Hypothalamus (tissue), 51 donors: ENCODE measurements at places on chromosomes 11 and 22.

DNA sequence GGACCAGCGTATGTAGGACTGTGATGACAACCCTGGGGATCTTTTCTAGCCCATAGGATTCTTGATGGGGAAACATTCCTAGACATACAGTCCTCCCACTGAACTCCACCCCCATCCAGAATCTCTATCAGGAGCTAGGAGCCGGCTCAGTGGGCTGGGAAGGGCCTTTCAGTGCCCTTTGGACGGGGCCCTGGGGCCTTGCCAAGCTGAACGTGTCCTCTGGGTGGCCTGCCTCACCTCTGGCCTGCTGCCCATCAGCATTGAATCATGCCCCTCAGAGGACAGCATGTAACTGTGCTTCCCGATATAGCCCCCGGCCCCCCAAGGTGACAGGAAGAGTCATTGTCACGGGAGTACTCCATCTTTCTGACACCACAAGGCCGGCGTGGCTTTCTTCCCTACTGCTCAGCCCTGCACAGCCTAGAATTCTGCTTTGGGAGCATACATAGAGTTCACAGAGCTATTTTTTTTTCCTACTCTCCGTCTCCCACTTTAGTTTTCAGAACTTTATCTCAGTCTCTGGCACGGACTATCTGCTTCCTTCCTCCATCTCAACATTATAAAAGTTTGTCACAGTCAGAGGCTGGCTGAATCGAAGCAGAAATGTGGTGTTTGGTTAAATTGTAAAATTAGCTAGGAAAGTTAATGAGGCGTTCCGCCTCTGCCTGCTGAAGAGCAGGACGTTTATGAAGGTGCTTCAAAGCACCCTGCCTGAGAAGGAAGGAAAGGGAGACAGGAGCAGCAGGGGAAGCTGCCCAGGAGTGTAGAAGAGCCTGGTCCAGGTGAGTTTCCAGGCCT, 111.9 kb downstream of the ZBTB16 start:
- no peak for DNase-seq

DNA sequence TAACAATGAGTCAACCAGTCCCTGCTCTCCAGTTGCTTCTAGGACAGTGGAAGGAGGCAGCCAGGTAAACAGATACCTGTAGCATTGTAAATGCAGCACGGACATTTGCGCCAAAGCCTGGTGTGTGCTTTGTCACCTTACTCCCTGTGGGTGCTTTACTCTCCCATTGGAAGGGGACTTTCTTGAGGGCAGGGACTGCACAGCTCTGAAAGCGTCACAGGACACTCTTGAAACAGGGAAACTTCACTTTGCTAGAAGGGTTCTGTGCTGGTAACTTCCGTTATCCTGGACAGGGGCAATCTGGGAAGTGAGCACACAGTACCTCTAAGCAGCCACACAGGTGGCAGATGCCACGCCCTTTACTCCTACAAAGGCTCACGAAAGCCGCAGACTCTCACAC, 99.8 kb downstream of the MYO18B start:
- DNase-seq: no peak

- no peak for DNase-seq
Observed at GRCh38 chr11:20289732-20290131, 73.8 kb upstream of the HTATIP2 start.

DNA sequence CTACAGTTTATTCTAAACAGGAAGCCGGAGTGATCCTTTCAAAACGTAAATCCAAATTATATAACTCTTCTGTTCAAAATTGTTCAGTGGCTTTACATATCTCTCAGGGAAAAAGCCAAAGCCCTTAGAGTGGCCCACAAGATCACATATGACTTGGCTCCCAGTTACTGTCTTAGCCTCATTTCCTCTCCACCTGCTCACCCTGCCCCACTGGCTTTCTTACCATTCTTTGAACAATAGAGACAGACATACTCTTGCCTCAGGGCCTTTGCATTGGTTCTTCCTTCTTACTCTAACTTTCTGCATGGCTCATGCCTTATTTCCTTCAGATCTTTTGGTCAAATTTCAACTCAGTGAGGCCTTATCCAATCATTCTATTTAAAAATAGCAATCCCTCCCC, 52.1 kb downstream of the STIM1 start:
- DNase-seq: no peak

DNA sequence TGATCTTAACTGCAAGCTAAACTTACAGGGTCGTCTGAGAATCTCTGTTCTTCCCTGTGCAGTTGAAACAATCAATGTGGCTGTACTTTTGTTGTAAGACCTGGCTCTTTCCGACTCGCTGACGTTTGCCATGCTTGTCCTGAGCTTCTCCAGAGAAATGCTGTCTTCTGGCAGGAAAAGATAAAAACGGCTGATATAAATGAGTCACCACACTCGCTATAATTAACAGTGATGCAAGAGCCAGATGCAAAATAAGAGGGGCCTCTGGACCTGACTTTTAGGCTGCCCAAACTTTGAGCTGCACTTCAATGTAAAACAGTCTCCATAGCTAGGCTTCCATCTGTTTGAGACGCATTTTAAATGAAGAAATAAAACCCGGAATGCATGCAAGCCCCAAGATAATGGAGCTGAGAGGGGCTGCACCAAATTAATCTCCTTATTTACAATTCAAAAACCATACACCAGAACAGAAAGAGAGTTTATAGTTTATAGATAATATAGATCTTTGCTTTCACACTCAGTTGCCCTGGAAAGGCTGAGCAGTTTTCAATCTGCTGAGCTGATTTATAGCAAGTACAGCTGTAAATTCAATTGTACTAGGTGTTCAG, 48.5 kb downstream of the WT1 start:
- no peak for DNase-seq

GRCh38 chr11:106723071-106723470, 295.2 kb downstream of the GUCY1A2 start:
- DNase-seq: no peak

DNA sequence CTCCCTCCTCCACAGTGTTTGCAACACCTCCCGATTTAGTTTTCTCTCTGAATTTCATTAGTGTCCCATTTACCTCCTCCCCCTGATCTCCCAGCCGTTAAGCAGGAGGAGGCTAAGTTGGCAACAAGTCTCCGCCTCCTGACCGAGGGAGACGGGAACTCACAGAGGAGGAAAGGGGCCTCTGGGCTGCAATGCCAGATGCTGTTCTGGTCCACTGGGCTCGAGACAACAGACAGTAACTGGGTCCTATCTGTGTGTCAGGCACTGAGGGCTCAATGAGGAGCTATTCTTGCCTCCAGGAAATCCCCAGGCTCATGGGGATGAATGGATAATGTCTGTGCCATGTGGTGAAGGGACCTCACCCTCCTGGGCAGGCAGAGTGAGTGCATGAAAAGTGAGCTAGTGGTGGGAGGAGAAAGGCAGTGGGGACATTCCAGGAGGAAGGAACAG, 228.1 kb downstream of the TENM4 start:
- DNase-seq: no peak

DNA sequence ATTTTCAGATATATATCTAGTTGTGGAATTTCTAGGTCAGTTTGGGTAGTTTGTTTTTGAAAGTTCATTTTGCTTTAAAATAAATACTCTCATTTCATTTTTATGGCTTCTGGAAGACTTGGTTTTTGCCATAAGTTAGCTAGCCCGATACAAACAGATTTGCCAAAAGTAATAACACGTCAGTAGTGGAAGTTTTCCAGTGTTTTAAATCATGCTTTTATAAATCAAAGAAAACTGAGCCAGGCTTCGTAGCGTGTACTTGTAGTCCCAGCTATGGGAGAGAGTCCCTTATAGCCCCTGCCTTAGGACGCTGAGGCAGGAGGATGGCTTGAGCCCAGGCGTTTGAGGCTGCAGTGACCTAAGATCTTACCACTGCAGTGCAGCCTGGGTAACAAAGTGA, 21.7 kb upstream of the MICALL1 start:
- no peak for DNase-seq

GRCh38 chr11:1151366-1152315, 6.1 kb upstream of the MUC5AC start:
- no peak for DNase-seq

GRCh38 chr11:41461057-41461681, 1.7 kb upstream of the LRRC4C start:
- DNase-seq: no peak

- no peak for DNase-seq
Observed at GRCh38 chr11:34613552-34614056, 7.3 kb upstream of the EHF start.

- DNase-seq: no peak
Observed at GRCh38 chr11:61103851-61104423, 1.6 kb downstream of the CD5 start.

GRCh38 chr11:116879800-116880625, 42.6 kb upstream of the APOA1 start:
- DNase-seq: no peak

- no peak for DNase-seq
Observed at GRCh38 chr11:34317666-34318065, 40.1 kb downstream of the ABTB2 start.

GRCh38 chr11:3088806-3089205, 31.6 kb upstream of the CARS1 start:
- no peak for DNase-seq

DNA sequence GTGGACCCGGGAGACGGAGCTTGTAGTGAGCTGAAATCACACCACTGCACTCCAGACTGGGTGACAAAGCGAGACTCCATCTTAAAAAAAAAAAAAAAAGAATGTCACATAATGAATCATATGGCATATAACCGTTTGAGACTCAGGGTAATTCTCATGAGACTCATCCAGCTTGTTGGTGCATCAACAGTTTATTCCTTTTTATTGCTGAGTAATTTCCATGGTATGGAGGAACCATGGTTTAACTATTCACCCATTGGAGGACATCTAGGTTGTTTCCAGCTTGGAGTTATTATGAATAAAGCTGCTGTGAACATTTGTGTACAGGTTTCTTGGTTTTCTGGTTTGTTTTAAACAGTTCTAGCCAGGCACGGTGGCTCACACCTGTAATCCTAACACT, 25.3 kb downstream of the PPARA start:
- no peak for DNase-seq

GRCh38 chr11:14386895-14387480, 28.0 kb upstream of the RRAS2 start:
- DNase-seq: peak; percentile 73

DNA sequence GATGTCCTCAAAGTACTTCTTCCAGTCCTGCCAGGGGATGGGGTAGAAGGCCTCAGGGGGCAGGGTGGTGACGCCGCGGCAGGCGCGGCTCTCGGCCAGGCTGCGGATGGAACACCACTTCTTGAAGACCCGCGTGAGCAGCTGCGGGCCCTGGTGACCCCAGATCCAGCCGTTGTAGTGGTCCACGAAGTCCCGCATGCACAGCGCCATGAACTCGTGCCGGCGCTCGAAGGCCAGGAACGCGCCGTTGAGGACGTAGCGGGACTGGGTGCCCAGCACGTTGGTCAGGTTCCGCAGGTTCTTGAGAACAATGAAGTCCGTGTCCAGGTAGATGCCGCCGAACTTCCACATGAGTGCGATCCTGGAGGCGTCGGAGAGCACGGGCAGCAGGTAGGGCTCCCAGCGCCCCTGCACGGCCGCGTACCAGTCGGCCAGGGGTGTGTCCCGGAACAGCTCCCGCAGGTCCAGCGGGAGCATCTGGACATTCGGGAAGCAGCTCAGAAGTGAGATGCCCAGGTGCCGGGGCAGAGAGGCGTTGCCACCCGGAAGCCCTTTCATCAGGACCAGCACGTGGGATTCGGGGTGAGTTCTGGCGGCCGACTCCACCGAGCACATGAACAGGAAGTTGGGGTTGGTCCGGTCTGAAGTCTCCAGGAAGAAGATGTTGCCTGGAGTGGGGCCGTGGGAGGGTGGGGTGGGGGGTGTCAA, 27.5 kb downstream of the A4GALT start:
- no peak for DNase-seq

GRCh38 chr11:130814440-130815096, 101.7 kb downstream of the SNX19 start:
- DNase-seq: no peak

DNA sequence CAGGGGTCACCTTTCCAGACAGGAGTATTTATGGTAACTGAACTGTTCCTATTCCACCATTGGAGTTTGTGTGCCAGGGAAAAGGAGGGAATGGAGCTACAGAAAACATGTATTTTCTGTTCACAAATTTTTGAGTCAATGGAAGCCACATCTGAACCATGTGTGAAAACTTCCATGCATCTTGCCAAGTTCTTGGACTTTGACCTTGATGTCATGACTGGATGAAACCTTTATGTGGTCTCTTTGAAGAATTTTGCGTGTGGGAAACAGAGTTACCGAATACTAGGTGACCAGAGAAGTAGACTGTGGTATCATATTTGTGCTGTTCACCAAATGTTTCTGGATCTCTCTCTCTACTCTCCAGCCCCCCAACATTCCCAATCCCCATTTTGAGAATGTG, 104.8 kb downstream of the CD44 start:
- no peak for DNase-seq

DNA sequence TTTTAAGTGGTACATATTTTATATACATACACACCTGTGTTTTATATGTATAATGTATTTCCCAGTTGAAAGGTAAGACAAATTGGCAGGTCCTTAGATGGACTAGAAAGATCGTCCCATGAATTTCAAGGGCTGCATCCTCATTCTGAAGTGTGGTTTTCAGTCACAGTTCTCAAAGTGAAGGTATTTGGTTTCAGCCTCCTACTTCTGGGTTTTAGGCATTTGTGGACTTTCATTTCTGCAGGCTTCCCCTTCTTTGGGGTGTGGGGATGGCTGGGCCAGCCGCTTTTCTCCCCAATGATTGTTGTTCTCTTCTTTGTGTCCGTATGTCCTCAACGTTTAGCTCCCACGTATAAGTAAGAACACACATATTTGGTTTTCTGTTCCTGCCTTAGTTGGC, 10.0 kb downstream of the DCPS start:
- no peak for DNase-seq

GRCh38 chr22:49727881-49728569, 99.6 kb downstream of the BRD1 start:
- no peak for DNase-seq

DNA sequence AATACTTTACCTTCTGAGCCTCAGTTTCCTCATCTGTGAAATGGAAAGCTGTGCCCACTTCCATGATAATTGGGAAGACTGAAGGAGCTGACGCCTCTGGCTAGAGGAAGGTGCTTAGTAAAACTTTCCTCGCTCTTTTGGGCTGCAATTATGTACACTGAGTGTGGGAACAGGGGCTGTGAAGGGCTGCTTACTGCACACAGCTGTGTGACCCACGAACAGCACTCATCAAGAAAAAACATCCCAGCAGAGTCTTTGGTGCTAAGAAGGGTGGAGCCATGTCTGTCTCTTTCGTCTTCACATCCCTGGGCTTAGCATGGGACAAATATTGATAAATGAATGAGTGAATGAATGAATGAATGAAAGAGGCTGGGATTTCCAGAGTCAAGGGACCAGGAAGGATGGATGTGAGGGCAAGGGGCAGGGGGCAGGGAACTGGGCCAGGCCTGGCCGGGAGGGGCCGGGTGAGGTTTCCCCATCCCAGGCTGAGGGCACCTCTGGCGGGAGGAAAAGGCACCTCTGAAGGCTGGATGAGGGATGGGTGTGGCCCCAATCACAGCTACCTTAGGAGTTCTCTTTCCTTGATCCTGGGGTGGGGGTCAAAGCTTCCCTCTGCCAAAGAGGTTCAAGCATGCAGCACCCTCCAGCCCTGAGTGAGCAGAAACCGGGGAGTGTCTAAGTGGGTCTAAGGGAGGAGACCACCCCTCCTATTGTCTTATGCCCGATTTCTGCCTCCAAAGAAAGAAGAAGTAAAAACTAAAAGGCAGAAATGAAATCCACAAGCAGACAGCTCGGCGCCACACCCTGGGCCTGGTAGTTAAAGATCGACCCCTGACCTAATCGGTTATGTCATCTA, 9.2 kb upstream of the CD5 start:
- no peak for DNase-seq

- no peak for DNase-seq
Observed at GRCh38 chr11:1168721-1169161, 11.0 kb downstream of the MUC5AC start.

GRCh38 chr22:23243006-23243573, 62.8 kb downstream of the BCR start:
- DNase-seq: no peak
